Bone marrow (tissue), 2 donors: ENCODE measurements at places on chromosomes 7 and 10.

DNA sequence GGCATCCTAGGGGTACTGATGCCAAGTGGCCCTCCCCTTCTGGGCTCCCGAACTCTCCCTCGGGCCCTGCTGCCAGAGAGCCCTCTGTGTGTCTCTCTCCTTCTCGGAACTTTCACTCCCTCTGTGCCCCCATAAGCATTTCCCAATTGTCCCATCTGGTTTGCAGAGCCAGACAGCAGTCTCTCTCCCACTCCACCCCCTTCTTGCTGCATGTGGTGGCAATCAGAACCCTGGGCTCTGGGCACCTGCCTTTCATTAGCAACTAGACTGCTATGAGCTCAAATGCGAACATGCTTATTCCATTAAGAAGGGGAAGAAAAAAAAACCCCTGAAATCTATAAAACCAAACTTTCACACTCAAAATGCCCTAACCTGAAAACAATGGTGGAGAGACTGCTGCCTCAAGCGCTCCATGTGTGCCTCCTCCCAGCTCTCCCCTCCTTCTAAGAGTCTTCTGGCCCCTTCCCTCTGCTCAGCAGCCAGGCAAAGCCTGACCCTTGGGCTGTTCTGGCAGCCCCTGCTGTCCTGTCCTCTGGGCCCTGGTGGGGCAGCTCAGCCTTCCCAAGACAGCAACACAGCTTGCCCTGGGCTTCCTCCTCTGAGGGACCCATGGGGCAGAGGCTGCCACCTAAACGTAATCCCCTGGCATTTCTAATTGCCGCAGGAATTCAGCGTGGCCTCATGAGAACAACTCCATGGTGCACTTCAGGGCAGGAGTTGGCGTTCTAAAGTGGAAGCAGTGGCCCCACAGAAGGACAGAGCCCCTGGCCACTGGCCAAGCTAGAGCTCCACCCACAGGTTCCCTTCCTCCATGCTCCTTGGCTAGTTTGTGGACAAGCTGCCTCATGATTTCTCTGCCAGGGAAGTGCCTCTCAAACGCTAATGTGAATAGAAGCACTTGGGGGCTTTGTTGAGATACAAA lies 415.4 kb downstream of the PLXNA4 start:
- no peak for DNase-seq

- DNase-seq = no peak
Measured at GRCh38 chr10:97229322-97230015, 43.7 kb upstream of the SLIT1 start.

GRCh38 chr10:88996927-88997326 lies 6.3 kb downstream of the FAS start:
- DNase-seq = peak; percentile 72

- no peak for DNase-seq
Measured at GRCh38 chr7:15674586-15674985, 11.9 kb downstream of the MEOX2 start.

DNA sequence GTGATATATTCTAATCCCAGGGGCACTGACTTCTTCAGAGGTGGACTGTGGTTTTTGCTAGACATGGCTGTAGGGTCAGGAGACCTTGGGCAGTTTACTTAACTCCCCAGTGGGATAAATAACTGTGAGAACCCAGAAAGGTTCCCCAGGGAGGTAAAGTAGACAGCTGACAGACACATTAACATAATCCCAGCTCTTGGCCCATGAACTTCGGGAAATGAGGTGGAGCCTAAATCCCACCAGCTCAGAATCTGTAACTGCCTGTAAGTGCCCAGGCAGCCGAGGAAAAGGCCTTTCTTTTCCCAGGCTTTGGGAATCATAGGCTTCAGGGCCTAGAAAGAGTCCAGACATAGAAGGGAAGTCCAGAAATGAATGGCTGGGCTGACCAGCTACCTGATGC lies 106.0 kb downstream of the LRRC18 start:
- DNase-seq = no peak

DNA sequence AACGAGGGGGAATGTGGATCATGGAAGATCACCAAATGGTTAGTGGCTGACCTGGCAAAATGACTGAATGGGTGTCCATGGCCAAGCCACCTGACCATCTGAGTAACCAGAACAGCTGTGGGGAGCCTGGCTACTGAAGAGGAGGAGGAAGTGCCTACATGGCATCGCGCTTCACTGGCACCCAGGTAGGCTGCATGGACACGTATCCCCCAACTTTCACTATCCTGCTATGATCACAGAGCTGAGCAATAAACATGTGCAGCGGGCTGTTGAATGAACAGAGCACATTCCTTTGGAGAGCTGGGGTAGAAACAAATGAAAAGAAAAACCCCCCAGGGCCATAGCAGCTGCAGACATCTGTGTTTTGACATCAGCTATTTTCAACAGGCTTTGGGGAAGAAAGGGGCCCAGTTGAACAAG lies 6.5 kb downstream of the AKR1B1 start:
- DNase-seq = no peak

GRCh38 chr10:130481936-130482335 lies 345.7 kb downstream of the GLRX3 start:
- DNase-seq = no peak

GRCh38 chr10:43793704-43794103 lies 145.0 kb upstream of the ZNF32 start:
- no peak for DNase-seq

DNA sequence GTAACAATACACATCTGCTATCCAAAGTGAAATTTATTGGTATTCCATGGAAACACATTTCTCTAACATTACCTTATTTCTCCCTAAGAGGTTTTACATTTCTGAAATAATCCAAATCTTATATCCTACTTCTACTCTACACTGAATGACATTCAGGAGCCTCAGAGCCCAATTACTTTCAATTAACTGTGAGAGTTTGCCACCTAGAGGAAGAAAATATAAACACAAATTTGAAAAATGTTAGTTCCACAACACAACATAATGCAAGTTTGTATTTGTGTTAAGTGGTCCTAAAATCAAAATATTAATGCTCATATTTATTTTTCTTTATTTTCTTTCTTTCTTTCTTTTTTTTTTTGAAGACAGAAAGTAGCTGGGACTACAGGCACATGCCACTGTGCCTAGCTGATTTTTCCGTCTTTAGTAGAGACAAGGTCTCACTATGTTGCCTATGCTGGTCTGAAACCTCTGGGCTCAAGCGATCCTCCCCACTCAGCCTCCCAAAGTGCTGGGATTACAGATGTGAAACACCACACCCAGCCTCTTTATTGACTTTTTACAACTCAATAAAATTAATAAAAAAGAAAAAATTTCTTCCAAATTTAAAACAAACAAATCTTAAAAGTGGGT lies 46.0 kb downstream of the ATAD1 start:
- no peak for DNase-seq

GRCh38 chr10:34854147-34854601 lies 39.1 kb upstream of the PARD3 start:
- no peak for DNase-seq

DNA sequence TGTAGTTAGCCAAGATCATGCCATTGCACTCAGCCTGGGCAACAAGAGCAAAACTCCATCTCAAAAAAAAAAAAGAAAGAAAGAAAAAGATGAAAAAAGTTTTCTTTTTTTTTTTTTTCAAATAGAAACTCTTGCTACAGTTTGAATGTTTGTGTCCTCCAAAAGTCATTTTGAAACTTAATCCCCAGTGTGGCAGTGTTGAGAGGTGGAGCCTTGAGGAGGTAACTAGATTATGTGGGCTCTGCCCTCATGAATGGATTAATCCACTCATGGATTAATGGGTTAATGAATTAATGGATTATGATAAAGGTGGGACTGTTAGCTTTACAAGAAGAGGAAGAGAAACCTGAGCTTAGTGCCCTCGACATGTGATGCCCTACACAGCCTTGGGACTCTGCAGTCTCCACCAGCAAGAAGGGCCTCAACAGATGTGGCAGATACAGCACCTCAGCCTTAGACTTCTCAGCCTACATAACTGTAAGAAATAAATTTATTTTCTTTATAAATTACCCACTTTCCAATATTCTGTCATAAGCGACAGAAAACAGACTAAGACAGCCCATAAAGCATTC lies 25.1 kb downstream of the CPEB3 start:
- DNase-seq = no peak

- DNase-seq = no peak
Measured at GRCh38 chr7:30469303-30469702, 9.3 kb downstream of the NOD1 start.

GRCh38 chr10:14560274-14560673 lies 214.4 kb downstream of the FAM107B start:
- no peak for DNase-seq

DNA sequence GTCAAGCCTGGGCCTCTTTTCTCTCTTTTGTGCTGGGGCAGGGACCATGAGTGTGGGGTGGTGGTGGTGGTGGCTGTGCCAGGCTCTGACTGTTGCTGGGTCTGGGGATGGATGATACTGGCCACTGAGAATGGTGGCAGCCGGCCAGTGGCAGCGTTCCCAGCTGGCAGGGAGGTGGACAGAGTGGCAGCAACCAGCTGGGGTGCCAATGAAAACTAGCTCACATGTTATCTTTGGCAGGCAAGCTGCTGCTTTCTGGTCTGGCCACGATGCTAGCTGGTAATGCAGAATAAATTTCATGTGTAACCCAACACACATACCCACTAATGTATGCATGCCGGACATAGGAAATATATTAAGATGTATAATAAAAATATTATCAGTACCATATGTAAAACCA lies 95.0 kb upstream of the SLC26A5 start:
- DNase-seq = no peak

- DNase-seq = no peak
Measured at GRCh38 chr10:86649471-86650150, 4.7 kb upstream of the OPN4 start.

- no peak for DNase-seq
Measured at GRCh38 chr7:80721883-80722615, 83.6 kb downstream of the CD36 start.

- DNase-seq = no peak
Measured at GRCh38 chr7:37394158-37394557, 54.5 kb downstream of the ELMO1 start.

- DNase-seq = no peak
Measured at GRCh38 chr10:98436704-98437103, 10.0 kb downstream of the HPS1 start.

- no peak for DNase-seq
Measured at GRCh38 chr10:75546004-75546403, 114.6 kb downstream of the LRMDA start.

- DNase-seq = no peak
Measured at GRCh38 chr10:131649617-131650016, 251.2 kb upstream of the PPP2R2D start.

DNA sequence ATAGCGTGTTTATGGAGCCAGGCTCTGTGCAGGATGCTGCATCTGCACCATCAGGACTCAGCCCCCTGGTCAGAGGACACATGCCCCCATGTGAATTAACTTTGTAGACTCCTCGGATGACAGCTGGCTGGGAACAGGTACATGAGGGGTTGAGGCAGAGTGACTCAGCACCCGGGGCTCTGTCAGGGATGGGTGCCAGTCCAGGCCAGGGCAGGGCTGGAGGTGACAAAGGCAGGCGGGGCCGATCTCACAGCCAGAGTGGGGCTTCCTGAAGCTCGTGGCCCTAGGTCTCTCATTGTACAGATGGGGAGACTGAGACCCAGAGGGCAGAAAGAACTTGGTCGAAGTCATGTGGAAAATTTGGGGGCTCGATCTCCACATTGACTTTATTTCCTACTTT lies 35.3 kb upstream of the PCBD1 start:
- DNase-seq = no peak
